ENCODE measurements at places on chromosomes 3 and 15.

DNA sequence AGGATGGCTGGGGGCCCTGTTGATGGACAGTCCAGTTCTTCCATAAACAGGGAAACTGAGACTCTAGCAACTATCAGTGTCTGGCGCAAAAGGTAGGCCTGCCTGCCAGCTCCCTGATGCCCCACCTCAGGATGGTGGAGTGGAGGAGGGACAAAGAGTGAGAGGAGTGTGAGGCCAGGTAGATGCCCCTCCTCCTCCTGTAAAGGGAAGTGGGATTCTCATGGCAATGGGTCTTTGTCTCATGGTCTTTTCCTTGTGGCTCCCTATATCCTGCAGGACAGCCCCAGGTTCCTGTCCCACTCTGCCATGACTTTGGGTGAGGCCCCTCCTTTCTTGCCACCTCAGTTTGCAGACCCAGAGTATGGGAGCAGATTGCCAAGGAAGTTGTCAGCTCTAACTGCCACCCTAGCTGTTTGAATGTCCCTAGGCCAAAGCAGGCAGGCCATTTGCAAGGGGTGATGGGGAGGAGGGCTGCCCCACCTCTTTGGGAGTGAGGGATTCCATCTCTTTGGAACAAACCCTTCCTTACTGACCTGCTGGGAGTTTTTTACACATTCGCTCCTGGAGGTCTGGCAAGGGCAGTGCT lies 2.8 kb upstream of the DNAH1 start:
- no peak for DNase-seq

DNA sequence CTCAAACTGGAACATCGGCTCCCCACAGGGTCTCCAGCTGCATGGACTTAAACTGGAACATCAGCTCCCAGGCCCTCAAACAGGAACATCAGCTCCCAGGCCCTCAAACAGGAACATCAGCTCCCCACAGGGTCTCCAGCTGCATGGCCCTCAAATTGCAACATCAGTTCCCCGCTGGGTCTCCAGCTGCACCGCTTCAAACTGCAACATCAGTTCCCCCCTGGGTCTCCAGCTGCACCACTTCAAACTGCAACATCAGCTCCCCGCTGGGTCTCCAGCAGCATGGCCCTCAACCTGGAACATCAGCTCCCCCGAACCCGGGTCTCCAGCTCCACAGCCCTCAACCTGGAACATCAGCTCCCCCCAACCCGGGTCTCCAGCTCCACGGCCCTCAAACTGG lies 82.0 kb downstream of the TFRC start:
- no peak for DNase-seq

GRCh38 chr15:42385980-42386700 lies 26.8 kb downstream of the CAPN3 start:
- no peak for DNase-seq

DNA sequence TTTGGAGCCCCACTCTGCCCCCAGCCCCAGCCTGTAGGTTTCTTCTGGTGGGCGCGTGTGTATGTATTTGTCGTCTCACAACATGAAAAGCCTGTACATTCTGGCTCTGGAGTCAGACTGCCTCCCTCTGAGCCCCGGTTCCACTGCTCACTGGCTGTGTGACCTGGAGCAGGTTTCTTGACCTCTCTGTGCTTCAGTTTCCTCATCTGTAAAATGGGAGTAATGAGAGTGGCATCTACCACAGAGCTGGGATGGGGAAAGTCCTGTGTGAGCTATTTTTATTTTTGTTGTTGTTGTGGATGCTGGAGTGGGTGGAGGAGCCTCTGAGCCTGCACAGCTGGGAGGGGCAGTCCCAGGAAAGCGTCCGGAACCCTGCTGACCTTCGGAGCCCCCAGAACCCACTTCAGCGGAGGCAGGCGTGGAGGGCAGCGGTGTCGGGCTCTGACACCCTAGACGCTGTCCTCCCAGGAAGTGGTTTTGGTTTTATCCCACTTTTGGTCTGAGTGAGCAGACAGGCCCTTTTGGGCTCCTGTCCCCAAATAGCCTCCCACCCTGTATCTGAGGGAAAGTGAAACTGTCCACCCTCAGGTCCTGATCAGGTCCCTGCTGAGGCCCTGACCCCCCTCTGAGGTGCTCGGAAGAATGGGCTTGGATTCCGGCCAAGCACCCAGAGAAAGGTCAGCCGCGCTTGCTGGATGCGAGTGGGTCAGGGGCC lies 103.5 kb downstream of the CHSY1 start:
- no peak for DNase-seq

- no peak for DNase-seq
Measured at GRCh38 chr15:71596672-71597071, 213.7 kb upstream of the NR2E3 start.

DNA sequence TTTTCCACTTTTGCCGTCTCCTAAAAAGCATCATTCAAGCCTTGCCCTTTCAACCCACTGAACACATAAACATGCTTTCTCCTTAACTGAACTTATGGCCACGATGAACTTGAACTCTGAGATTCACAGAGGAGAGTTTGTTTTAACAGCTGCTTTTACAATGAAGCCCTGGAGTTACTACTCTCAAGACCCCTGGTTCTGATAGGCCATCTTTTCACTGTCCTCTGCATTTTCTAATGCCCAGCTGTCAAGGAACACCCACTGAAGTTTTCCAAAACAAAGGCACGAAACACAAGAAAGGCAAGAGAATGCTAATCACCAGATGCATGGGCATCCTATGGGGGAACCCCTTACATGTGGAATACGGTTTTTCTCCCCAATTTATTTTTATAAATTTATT lies 100.8 kb downstream of the ADAMTS9 start:
- DNase-seq = no peak

- no peak for DNase-seq
Measured at GRCh38 chr3:125075738-125076137, 19.9 kb upstream of the HEG1 start.

GRCh38 chr3:23084367-23084766 lies 118.8 kb upstream of the UBE2E2 start:
- DNase-seq = no peak
